ENCODE measurements at places on chromosomes 13 and 19.

- no peak for DNase-seq
These were observed 23.2 kb upstream of the GPC5 start for GRCh38 chr13:91375116-91375729.

- DNase-seq, result no peak
These were observed 182.6 kb upstream of the IRS2 start for GRCh38 chr13:109968876-109969577.

- no peak for DNase-seq
These were observed 482.0 kb downstream of the PCDH20 start for GRCh38 chr13:60933638-60934037.

GRCh38 chr13:35695448-35695770 lies 218.9 kb upstream of the MAB21L1 start:
- DNase-seq, result no peak

DNA sequence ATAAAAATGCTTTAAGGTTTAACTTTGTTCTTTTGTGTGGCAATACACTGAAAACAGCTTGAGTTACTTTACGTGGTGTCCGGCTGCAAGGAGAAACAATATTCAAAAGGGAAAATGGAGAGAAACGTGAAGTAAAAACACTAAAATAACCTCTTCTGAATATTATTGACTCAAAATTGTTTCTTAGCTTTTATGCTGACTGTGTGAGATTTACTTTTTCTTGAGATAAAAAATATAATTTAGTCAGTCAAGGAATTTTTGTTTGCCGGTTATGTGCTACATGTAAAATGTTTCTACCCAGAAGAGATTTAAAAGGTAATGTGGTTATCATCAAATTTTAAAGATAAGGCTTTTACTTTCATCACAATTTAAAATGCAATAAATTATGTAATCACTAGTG lies 200.6 kb upstream of the GPC6 start:
- no peak for DNase-seq

GRCh38 chr19:390386-391206 lies 18.4 kb downstream of the C2CD4C start:
- DNase-seq, result no peak

DNA sequence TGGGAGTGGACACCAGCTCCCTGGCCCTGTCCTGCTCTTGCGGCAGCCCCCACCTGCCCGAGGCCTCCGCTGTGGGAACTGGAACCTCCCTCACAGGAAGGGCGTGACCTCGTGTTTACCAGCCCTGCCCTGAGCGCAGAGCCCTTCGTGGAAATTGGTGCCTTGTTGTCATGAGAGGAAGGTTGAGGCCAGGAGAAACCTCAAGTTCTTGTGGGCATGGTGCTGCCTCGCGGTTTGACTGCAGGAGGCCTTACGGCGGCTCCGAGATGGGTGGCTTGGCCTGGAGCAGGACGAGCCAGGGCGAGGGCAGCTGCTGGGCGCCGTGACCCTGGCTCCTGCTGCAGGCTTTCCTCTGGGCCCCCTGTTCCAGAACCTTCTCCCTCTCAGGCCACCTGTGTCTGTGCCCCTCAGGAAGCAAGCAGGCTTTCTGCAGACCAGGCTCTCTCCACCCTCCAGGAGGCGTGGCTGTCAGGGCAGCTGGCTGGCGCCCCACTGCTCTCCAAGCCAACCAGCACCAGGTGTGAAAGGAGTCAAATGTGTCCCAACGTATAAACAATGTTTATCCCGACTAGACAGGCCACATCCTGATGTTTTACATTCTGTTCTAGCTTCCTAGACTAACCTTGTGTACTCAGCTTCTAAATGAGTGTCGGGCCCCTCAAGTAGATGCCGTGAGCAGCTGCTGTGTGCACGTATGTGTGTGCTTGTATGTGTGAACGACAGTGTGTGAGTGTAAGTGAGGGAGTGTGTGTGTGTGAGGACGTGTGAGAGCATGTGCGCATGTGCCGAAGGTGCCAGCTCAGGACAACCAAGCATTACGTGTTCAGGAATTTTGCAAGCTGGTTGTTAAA lies 10.4 kb upstream of the RASA3 start:
- DNase-seq, result peak; percentile 11

DNA sequence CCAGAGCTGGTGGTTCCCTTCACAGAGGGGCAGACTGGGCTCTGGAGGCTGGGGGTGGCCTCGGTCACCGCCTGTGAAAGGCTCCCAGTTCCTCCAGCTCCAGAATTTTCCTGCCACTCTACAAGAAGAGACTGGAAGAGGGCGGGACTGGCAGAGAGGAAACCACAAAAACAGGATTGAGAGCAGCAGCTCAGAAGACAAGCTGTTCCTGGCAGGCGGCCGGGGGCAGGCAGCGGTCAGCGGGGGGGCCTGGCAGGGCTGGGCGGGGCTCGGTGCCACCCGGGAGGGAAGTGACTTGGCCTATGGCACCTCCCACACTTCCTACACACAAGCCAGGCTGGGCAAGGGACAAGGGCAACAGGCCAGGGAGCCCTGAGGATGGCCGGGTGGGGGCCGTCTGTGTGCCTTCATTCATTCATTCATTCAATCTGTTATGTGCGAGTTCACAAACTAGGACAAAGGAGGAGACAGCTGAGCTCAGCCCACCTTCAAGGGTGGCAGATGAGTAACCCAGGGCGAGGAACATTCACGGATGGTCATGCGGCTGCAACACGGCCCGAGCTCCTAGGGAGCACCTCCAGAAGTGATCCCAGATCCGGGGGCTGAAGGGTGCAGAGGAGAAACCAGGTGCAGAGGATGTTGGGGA lies 16.9 kb upstream of the BTBD2 start:
- no peak for DNase-seq

DNA sequence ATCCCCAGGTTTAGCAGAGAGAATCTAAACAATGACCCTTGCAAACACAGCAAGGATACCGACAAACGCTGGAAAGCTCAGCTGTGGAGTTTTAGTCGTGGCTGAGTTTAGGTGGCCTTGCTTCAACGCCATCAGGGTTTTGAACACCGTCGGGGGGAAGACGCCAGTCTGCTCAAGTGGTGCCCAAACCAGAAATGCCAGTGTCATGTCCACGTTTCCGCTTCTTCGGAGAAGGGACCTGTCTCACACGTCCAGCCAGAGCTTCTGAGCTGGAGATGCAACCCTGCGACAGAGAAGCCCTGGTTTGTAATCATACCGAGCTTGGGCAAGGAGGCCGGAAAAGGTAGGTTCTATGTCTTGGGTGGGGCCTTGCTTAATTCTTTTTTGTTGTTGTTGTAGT lies 42.6 kb upstream of the ATP11A start:
- DNase-seq, result no peak

GRCh38 chr13:64457976-64458375 lies 2772.2 kb downstream of the PCDH9 start:
- no peak for DNase-seq

DNA sequence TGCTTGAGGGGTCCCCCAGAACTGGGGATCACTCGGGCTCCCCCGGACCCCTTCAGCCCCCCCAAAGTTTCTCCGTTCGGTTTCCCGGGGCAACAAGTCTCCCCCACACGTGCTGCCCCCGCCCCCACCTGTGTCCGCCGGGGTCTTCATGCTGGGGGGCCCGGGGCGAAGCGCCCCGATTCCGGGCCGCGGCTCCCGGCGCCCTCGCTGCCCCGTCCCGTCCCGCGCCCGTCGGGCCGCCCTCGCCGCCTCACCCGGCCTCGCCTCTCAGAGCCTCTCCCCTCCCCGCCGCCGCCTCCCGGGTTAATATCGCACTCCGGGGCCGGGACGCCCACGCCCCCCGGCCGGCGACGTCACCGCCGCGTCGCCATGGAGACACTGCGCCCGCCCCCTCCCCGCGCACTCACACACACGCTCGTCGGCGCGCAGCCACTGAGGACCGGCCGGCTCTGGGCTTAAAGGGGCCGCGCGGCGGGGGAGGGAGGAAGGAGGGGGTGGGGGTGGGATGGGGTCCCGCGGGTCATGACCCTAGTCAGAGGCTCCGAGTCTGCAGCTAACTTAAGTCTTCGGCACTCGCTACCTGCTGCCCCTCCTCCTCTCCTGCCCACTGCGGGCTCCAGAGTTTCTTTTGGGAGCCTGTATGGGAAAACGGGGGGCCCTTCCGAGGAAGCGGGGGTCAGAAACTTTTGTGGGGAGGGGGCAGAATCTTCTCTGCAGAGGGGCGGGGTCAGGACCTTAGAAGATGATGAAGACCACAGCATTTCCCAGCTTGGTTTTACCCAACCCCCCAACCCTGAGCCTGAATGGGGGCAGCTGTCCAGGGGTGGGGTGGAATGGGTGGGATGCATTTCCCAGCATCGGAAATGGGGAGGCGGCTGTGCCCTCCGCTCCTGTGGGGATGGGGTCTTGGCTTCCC lies at the start of gene ERF:
TSS of gene ERF (minus strand) at position 279 of the 916 bp plus-strand sequence. CDS start at position 150, 129 bp downstream.
- peak; percentile 88 for DNase-seq

DNA sequence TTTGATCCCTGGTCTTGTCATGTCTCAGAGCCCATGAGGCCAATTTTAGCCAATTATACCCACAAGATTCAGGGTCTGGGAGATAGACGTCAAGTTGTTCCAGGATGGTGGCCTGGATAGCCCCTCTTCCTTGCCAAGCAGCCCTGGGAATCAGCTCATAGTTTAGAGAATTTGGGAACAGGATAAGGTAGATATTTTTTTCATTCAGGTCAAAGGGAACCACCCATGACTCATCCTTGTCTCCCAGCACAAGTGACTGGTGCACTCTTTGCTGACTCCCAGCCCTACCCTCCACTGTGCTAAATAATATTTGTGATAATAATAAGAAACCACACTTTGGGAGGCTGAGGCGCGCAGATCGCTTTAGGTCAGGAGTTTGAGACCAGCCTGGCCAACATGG lies 17.1 kb upstream of the S1PR4 start:
- DNase-seq, result no peak

DNA sequence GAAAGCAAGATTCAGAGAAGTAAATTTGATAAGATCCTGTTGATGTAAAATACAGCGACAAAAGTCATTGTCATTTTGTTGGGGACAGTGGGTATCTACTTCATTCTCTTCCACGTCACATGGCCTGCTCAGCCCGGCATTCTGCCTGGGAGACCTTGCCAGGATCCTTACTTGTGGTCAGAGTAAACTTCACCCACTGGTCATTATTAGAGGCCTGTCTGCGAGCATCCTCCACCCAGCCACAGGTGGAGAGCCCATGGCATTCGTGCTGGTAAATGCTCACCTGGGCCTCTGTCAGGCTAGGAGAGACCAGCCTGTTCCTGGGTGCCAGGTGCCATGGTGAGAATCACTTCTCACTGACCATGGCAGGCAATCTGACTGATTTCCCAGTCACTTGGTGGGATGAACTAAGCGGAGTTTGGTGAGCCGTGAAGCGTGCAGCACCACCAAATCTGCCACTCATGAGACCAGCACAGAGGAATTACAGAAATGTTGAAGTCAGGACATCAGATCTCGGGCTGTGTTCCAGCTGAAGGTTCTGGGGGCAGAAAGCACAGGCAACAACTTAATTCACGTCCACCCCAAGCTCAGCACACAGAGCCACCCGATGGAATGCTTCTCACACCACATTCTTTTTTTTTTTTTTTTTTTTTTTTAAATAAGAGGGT lies 107.0 kb downstream of the SIPA1L3 start:
- DNase-seq, result no peak

- no peak for DNase-seq
These were observed 1.6 kb downstream of the NBEA start for GRCh38 chr13:34943436-34944273.

- DNase-seq, result no peak
These were observed 164.7 kb downstream of the KATNAL1 start for GRCh38 chr13:30142486-30143211.

GRCh38 chr19:13095393-13095784 lies 7.3 kb downstream of the LYL1 start:
- DNase-seq, result peak; percentile 84

DNA sequence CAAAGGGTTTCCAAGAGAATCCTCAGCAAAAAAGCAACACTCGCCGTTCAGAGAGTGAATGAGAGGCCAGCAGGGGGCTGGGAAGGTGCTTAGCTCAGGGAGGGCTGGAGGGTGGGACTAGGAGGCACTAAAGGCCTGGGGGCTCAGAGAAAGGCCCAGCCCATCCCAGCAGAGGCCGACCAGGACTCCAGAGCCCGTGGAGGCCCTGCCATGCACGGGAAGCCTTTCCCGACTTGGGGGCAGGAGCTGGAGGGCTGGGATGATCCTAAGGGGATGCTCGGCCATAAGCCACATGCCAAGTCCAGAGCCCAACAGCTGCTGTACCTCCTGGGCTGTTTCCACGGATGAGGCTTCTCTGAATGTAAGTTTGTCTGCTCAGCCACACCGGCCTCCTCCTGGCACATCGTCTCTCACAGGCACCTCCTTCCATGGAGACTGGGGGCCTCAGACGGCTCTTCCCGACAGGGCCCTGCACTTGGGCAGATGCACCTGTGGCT lies 19.5 kb downstream of the RASA3 start:
- DNase-seq, result peak; percentile 21

DNA sequence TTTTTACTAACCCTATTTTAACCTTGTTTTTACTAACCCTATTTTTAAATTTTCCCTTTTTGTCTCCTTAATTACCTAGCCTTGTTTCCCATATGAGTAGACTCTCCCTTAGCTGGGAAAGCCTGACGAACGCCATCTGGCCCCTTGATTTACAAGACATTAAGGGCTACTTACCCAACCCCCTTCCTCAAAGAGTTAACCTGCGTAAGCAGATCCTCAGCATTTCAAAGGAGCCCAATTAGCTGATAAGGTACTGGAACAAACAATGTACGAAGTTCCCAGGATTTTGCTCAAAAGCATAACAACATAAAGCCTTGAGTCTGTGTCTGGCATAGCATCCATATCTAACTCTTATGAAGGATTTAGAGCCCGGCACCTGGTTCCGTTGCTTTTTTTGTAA lies 4.7 kb upstream of the MVB12A start:
- peak; percentile 50 for DNase-seq

- DNase-seq, result peak; percentile 97
These were observed 797 bp upstream of the HSD17B14 start for GRCh38 chr19:48837051-48837524.

DNA sequence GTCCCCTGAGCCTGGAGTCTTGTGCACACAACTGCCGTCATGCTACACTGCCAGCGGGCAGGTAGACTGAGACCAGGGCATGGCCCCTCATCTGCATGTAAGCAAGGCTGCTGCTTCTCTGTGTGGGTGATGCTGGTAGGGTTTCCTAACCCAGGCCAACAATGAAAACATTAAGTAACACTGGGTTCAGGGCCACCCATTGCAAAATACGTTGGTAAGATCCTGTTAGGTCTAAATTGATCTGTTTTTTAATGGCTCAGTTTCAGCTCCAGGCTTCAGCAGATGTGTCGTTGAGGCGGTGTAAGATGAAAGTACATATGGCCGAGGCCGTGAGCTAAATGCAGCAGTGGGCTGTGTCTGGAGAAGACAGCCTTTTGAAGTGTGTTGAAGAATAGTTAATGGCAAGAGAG lies 383.4 kb downstream of the IRS2 start:
- DNase-seq, result no peak

- DNase-seq, result no peak
These were observed 1.9 kb downstream of the BTBD2 start for GRCh38 chr19:2013683-2013961.
